ENCODE measurements at places on chromosomes 3 and 15.
A peak's percentile ranks its signal among the peaks of the same experiment; 100 is the strongest.

GRCh38 chr15:29452881-29453731 is 183.5 kb upstream of the NSMCE3 start:
- DNase-seq: no peak

DNA sequence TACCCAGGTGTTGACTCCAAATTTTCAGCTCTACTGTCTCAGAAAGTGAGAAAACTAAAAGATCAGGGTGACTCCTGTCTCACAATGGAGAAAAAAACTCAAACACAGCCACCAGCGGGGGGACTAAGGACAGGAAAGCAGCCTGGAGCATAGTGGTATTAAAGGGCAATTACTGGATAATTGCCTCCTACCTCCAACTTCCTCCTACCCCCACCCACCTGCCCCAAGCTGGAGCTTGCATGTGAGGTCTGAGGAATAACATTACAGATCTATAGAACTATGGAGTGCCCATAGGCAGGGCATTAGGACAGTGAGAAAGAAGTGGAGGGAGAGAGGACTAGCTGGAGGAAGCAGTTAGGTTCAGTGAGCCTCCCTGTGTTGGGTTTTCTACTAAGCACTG is 2.7 kb upstream of the PCCB start:
- no peak for DNase-seq

DNA sequence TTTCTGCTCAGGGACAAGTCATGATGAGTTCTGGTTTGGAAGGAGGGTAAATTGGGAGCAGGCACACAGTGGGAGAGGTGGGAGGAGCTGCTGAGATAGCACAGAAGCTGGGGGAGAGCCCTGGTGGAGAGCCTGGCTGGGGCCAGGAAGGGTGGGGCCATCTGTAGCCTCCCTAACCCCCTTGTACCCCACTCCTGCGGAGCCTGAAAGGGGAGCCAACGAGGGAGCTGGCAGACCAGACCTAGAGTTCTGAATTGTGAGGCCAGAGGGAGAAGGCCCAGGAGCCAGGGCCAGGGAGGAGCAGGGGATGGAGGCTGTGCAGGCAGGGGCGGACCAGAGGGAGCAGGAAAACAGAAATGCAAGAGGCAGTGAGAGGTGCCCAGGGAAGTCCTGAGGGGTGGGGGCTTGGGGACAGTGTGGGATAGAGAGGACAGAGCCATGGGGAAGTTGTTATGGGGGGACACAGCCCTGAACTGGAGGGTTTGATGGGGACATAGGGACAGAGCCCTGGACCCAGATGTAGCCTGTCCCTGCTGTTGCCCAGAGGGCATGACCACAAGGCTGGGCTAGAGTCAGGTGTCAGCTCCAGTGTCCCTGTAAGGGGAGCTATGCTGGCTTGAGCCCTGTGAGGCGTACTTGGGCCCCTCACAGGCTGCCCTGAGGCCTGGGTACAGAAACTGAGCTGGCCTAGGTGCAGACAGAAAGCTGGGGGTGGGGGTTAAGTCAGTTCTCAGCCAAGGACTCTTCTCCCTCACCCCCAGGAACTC is 1.2 kb downstream of the TMIE start:
- DNase-seq: no peak

DNA sequence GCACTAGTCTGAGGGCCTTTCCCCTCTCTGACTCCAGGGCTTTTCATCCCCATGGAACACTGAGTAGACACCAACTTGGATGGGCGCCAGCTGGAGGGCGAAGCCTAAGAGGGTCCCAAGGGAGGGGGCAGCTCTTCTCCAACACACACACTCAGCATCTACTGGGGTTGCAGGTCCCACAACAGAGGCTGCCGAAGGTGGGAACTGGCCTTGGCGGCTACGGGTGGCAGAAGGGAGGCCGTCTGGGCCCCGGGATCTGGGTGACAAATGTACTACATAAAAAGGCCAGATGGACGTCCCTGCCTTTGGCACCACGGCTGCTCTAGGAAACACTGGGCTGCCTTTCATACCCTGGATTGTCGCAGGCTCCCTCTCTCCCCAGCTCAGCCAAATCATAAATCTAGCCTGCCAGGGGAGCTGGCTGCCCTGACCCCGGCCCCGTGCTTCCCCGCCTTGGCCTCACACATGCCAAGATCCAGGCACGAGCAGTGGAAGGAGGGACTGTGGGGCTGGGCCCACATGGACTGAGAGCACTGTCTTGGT is 31.5 kb downstream of the SEMA5B start:
- peak; percentile 85 for DNase-seq

DNA sequence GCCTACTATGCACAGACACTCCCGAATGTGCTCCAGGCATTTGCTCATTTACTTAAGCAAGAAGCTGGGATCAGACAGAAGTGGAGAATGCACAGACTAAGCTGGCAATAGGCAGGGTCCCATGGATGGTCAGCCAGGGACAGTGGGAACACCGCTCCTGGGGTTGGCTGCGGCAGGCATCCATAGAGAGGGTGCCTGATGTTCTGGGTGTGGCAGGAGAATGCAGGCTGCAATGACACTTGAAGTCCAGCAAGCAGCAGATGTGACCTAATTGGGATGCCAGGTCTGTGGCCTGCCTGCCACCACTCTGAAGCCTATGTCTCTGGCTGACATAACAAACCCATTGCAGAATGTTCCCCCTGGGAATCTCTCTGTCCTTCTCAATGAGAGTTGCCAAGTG is 40.2 kb upstream of the SLC6A11 start:
- no peak for DNase-seq

DNA sequence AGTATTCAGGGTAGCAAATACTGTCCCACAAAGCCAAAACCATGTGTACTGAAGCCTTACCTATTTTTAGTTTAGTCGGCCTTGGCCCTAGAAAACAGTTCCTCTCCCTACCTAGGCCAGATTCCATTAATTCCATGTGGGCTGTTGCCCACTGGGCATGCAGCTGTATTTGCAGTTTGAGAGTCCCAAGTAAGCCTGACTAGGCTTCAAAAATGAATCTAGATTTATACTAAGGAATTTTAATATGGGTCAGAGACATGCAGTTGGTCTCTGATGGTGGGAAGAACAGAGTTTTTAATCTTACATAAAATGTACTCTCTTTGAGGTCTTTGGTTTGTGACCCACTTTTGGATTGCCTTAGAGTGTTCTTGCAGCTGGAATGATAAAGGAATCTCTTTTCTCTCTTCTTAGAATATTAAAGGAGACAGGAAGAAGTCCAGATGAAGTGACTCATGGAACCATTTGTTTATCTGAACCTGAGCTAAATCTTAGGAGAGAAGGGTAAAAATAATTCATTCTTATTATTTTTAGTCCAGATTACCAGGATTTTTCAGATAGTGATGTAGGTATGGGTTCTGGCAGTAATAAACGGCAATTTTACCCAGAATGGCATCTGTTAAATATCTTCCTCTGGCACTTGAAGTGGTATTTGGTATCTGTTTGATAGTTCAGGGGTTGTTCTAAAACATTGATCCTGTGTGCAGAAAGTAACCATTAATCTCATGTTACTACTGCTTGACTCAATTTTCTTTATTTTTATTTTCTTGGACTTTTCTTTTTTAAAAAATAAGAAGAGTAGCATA is 33.8 kb downstream of the GLCE start:
- no peak for DNase-seq

DNA sequence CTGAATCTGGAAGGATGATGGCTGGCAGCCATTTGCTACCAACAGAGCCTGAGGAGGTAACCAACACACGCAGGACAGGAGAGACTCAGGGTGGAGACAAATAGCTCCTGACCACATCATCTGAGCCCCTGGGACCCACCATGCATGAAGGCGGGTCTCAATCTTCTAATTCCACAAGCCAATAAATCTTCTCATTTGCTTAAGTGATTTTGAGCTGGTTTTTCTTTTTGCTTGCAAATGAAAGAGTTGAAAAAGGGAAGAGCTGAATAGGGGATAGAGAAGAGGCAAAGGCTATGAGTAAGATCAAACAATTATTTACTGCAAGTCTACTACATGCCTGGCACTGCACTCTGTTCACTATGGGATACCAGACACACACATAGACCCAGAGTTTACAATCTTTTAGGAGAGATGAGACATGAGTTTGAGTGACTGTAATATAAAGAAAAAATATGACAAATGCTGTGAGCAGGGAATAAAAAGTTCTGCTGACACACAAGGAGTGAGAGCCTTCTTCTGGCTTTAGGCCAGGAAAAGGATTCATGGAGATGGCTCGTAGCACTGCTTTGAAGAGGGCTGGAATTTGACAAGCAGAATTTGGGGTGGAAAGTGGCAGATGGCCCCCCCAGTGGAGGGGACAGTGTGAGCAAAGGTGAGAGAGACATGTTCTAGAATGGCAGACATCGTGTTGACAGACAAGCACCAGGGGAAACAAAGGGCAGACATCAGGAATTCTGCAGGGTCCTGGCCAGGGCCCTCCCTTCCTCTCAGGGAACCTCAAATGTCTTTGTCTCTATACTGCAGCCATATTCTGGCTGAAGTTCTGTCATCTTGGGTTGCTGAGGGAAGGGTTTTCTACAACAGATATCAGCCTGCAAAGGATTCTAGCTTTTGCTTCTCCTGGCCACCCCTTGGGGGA is 69.8 kb upstream of the WNT5A start:
- DNase-seq: no peak

- DNase-seq: no peak
These were observed 46.8 kb downstream of the RGMA start for GRCh38 chr15:93042211-93042610.

DNA sequence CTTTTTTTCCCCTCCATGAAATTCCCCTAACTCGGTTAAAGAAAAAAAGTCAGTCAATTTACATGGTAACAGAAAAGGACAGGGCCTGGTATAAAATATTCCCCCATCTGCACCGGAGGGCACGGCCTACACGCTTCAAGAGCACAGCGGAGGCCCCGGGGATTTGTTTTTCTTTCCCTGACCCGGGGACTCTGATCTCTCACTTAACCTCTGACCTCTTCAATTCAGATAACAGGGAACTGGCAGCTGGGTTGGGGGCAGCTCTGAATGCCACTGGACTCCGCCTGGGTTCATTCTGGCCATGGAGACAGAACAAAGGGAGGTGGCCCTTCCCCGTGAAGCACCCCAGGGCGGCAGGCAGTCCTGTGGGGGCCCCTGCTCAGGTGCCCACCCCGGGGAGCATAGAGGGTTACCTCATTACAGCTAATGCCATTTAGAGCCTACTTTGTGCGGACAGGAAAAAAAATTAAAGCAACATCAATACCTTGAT is 257.5 kb downstream of the SHQ1 start:
- no peak for DNase-seq

GRCh38 chr15:70956201-70956995 is 63.8 kb downstream of the LRRC49 start:
- DNase-seq: no peak

DNA sequence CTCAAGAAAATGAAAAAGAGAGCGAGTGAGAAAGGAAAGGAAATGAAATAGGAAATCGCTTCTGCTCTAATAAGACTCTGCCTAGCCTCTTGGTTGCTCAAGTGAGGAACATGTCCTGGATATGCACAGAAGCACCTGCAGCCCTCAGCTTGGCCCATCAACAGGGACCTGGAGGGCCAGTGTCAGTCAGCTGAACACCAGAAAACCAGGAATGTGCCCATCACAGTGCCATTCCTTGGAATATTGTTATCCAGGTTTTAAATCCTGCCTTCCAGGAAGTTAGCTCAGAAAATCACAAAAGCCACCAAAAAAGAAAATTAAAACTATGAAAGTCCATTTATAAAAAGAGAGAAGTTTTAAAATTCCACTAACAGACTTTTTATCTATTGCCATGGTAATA is 173.4 kb upstream of the TPM1 start:
- DNase-seq: no peak

- DNase-seq: no peak
These were observed 48.7 kb downstream of the CADM2 start for GRCh38 chr3:85007195-85008094.

DNA sequence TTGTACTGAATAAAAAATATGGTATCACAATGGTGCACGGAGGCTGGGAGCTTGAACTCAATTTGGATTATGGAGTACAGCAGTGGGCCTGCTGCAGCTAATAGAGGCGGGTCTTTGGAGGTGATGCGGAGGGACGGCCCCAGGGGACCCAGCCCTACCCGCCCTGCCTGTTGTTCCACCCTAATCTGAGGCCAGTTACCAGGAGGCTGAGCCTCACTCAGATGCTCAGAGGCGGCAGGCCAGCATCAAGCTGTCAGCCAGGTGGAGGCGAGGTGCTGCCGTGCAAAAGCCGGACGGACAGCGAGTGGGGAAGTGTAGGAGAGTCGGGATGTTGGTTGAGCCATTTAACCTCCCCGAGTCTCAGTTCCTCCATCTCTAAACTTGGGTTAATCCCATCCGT is 218.5 kb upstream of the RGMA start:
- DNase-seq: no peak

DNA sequence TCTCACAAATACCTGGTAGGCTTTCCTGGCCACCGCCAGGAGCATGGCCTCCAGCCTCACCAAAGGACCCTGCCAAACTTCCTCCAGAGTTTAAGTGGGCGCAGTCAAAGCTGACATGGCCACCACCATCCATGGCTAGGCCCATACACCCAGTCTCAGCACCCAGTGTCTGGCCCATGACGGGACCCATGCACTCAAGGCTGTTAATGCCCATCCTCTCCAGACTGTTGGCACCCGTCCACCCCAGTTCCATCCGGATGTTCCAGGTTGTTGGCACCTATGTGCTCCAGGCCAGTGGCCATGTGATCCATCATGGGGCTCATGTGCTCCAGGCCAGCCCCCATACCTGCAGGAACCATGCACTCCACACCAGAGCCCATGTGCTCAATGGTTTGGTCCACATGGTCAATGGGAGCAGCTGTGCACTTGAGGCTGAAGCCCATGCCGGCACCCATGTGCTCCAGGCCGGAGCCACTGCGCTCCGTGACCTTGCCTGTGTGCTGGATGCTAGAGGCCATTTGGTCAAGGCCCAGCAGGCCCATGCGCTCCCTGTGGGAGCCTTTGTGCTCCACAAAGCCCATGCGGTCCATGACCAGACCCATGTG is 20.4 kb downstream of the CTDSPL2 start:
- DNase-seq: no peak

DNA sequence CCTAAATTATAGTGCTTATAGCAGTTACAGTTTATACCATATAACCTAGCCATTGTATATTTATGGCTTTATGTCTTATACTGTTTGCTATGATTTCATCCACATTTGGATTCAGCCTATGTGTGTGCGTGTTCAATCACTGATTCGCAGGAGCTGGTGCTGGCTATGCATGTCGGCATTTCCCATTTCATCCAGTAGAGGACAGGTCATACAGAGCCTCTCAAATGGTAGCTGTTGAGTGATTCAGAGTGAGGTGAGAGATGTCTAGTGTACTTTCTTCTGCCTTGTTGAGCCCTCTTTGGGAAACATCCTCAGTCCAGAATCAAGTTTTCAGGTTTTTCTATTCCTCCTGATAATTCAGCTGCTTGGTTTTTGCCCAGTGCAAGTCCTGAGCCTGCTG is 76.1 kb downstream of the FRMD4B start:
- DNase-seq: no peak

Data from NCI-H1694 treated with DMSO at 0.1 percent for 48 hours (cell line).